ENCODE measurements at places on chromosomes 3 and 15.

GRCh38 chr3:74426571-74426970 lies 187.9 kb downstream of the CNTN3 start:
- peak; percentile 41 for DNase-seq

DNA sequence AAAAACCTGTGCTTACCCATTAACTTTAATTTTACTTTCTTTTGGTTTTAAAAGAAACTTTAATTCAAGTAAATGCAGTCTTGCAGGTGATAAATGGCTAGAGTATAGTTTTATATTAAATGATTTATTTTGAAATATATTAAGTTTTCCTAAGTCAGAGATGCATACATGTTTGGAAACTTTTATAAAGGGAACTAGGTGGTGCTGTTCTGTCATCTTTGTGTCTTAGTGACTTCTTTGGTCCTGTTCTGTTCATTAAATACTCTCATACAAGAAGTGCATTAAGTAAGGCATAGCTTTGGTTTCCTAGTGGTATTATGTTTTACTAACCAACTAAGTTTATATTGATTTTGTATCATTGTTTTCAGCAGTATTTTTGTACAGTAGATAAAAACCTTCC lies 15.6 kb downstream of the CADM2 start:
- DNase-seq: no peak

- DNase-seq: no peak
These were observed 213.4 kb upstream of the SEMA6D start for GRCh38 chr15:47503876-47504275.

DNA sequence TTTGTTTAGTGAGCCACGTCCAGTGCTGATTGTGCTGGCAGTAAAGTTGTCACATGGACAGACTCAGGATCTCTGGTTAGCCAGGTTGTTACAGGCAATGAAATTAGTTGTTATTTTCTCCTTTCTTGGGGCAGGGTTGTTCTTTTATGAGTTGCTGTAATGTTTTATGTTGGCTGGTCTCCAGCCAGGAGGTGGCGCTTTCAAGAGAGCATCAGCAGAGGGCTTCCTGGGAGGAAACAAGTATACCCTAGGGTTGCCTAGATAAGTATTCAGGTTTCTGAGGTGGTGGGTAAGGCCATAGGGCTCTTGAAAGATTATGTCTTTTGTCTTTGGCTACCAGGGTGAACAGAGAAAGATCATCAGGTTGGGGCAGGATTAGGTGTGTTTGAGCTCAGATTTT lies 14.5 kb upstream of the CFAP20DC start:
- peak; percentile 4 for DNase-seq

- DNase-seq: no peak
These were observed 31.7 kb upstream of the CLDN16 start for GRCh38 chr3:190356246-190356645.

Data from HT1080 (cell line).